ENCODE measurements at places on chromosomes 16 and 17. TPM values are rescaled to one million over a fixed set of nuclear protein-coding genes. Genes with fewer than 3 reads are reported as not detected.

- H3K4me3 ChIP-seq, result no peak overlapping the region
- H3K27me3 ChIP-seq, result no peaks in the 10 kb centered on the region
- no peak for DNase-seq
Measured at GRCh38 chr16:10852948-10853347, 24.1 kb upstream of the CIITA start.

DNA sequence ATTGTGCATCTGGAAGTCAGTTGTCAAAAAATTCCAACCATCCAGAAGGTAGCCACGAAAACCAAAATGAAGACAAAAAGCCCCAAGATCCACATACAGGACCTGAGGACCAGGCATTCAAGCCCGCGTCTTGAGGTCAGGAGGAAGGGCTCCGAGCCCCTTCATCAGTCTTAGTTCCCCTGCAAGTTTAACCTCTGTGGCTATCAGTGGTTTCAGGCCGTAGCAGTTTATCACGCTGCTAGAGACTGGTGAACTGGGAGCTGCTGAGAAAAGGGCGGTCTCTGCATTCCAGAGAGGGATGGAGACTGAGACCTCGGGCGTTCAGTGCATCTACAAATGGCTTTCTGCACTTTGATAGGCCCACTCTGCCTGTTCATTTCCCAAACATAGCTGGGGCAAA is 70.6 kb downstream of the IRF8 start:
- H3K4me3 ChIP-seq, result no peak overlapping the region
- H3K27ac ChIP-seq, result no peak overlapping the region
- H3K27me3 ChIP-seq, result no peaks in the 10 kb centered on the region
- no peak for DNase-seq
- H3K4me1 ChIP-seq, result no peaks in the 10 kb centered on the region

- DNase-seq, result no peak
- peaks cover 51% of the 10 kb centered on the region for H3K4me1 ChIP-seq
- no peaks in the 10 kb centered on the region for H3K27me3 ChIP-seq
- no peaks in the 10 kb centered on the region for H3K36me3 ChIP-seq
- no peak overlapping the region for H3K27ac ChIP-seq
Measured at GRCh38 chr17:80667462-80668277, 123.0 kb downstream of the RPTOR start.

- H3K36me3 ChIP-seq, result no peaks in the 10 kb centered on the region
- H3K4me1 ChIP-seq, result no peaks in the 10 kb centered on the region
- DNase-seq, result no peak
- H3K27ac ChIP-seq, result no peak overlapping the region
Measured at GRCh38 chr17:13922885-13923284, 146.4 kb upstream of the COX10 start.

DNA sequence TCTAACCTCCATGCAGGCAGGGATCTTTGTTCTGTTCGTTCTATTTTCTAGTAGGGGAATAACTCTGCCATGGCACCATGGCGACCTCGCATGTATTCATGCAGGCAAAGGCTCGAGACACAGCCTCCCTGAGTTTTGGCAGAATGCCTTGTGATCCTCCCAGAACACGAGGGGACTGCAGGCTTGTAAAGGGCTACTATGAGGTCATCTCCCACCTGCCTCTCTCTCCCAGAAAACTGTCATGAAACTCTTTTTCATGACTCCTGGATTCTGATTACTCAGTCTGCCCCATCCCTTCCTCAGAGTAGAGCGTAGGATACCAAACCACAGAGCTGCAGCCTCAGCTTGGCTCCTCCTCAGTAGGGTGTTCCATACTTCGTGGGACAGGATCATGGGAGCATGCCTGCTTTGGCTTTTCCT is 64.3 kb downstream of the IGF2BP1 start:
- peaks cover 2% of the 10 kb centered on the region for H3K27me3 ChIP-seq
- no peak overlapping the region for H3K27ac ChIP-seq
- H3K36me3 ChIP-seq, result no peaks in the 10 kb centered on the region
- no peak overlapping the region for H3K4me3 ChIP-seq
- DNase-seq, result no peak
- no peaks in the 10 kb centered on the region for H3K4me1 ChIP-seq

DNA sequence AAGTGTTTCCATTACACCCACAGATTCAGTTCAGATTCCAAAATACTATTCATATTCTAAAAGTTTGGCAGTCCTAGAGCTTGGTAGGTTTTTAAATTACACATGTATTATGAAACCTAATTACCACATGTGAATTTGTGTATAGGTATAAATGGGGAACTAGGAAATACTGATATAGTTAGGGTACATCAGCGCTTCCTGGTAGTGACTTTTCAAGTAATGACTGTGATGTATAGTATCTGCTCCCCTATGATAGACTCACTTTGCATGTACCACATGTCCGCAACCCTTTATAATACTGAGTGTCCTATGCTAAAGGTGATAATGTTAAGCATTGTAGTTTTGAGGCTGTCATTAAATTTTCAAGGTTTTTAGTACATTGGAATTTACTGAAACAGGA is 22.9 kb downstream of the CDK12 start:
- H3K4me3 ChIP-seq, result no peak overlapping the region
- no peaks in the 10 kb centered on the region for H3K27me3 ChIP-seq
- no peak overlapping the region for H3K27ac ChIP-seq
- DNase-seq, result no peak

- DNase-seq, result no peak
- H3K4me1 ChIP-seq, result peaks cover 16% of the 10 kb centered on the region
- no peak overlapping the region for H3K4me3 ChIP-seq
- peak overlapping the region; percentile 78 for H3K27ac ChIP-seq
Measured at GRCh38 chr17:78263063-78263735, 31.8 kb downstream of the TMEM235 start.

GRCh38 chr16:59090541-59090940 is 356.4 kb upstream of the GOT2 start:
- H3K27me3 ChIP-seq, result no peaks in the 10 kb centered on the region
- no peak for DNase-seq
- H3K4me3 ChIP-seq, result no peak overlapping the region
- no peak overlapping the region for H3K27ac ChIP-seq

DNA sequence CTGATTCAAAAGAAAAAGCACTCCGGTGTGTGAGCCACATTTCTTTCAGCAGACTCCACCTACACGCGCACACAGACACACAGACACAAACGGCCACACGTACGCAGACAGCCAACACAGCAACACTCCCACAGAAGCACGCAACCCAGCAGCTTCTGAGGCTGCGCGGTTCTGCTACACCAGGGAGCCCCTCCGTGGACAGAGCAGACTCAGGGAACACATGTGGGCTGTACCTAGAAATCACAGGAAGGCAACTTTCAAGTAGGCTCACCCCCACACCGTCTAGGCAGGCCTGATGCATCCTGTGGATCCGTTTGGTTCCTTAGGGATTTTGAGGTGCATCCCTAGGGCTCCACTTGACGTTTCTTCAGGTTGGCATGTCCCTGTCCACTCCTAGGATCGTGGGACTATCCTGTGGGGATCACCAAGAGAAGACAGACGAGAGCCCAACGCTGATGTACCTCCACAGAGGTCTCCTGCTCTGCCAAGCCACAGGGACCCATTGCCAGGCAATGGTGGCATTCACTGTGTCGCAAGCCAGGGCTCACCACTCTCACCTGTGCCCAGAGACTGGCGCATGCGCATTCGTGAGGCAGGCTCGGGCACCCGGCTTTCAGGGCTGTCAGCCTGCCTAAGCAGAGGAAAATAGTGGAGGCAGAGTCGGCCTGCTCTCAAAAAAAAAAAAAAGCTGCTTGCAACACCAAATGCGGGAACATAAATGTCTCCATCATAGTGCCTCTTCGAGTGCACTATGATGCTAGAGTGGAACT is 2333.3 kb downstream of the TP53TG3F start:
- no peaks in the 10 kb centered on the region for H3K27me3 ChIP-seq
- no peak for DNase-seq
- no peak overlapping the region for H3K27ac ChIP-seq
- H3K36me3 ChIP-seq, result no peaks in the 10 kb centered on the region

GRCh38 chr17:46732754-46733398 is 85.6 kb downstream of the WNT3 start:
- no peaks in the 10 kb centered on the region for H3K4me1 ChIP-seq
- H3K36me3 ChIP-seq, result no peaks in the 10 kb centered on the region
- no peaks in the 10 kb centered on the region for H3K27me3 ChIP-seq
- DNase-seq, result no peak
- no peak overlapping the region for H3K4me3 ChIP-seq

DNA sequence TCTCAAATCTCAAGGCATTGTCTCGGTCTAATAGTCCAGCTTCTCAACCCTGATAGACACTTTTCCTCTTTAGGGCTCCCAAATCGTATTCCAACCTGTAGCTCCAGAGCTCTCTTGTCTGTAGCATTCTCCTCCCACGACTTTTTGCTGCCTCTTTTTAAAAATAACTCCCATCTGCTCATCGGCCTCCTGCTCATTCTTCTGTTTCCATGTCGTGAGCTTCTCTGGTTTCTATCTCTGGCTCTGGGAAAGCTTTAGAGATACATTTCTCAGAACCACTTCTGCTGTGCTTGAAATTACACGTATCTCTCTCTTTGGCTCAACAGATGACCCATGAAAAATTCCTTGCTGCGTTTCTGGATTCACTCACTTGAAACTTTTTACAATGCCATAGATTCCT is 609.6 kb upstream of the C16orf82 start:
- H3K27me3 ChIP-seq, result no peaks in the 10 kb centered on the region
- no peak for DNase-seq
- no peaks in the 10 kb centered on the region for H3K36me3 ChIP-seq
- H3K27ac ChIP-seq, result no peak overlapping the region
- H3K4me3 ChIP-seq, result no peak overlapping the region
- no peaks in the 10 kb centered on the region for H3K4me1 ChIP-seq

GRCh38 chr16:10120953-10121352 is 61.3 kb downstream of the GRIN2A start:
- no peak for DNase-seq
- no peak overlapping the region for H3K4me3 ChIP-seq
- H3K27me3 ChIP-seq, result no peaks in the 10 kb centered on the region
- H3K27ac ChIP-seq, result no peak overlapping the region

- H3K4me3 ChIP-seq, result no peak overlapping the region
- no peak for DNase-seq
- no peak overlapping the region for H3K27ac ChIP-seq
- no peaks in the 10 kb centered on the region for H3K27me3 ChIP-seq
- no peaks in the 10 kb centered on the region for H3K4me1 ChIP-seq
Measured at GRCh38 chr16:81973737-81974136, 37.5 kb downstream of the SDR42E1 start.

DNA sequence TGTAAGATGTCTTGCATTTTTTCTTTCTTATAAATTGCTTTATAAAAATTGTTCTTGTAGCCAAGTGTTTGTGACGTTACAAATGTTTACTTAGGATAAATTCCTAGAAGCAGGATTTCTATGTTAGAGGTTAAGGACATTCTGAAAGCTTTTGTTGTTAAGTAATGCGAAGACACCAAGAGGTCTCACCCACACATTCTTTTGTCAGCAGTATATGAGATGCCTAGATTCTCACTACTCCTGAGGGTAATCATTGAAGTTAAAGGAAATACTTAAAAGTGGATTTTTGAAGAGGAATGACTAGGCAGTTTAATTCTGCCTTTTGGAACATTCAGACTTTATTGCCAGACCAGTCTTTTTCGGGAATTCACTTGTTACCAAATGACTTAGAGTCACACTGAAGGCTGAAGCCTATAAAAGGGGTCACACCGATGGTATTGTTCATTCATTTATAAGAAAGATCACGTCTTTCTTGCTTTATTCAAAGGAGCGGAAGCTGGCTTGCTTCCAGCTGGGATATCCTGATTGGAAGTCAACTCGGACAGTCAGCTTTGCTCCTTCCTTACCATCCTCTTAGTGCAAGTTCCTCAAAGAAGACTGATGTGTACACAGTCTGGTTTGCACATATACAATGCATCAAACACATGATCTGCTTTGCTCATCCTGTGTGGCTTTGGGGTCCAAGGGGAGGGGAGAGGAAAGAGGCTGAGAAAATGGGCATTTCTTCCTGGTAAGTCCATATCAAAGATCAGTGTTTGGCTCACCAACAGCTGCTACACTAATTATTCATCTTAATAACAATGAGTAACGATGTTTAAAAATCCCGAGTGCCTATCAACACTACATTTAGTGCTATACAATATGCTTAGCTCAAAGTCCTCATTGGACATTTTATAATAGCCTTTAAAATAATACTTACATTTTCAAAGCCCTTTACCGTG is 160.0 kb downstream of the MAP2K6 start:
- peaks cover under 1% of the 10 kb centered on the region for H3K27me3 ChIP-seq
- H3K4me3 ChIP-seq, result no peak overlapping the region
- H3K27ac ChIP-seq, result no peak overlapping the region
- no peaks in the 10 kb centered on the region for H3K36me3 ChIP-seq
- H3K4me1 ChIP-seq, result no peaks in the 10 kb centered on the region
- no peak for DNase-seq

GRCh38 chr17:60671482-60671881 is 6.2 kb upstream of the BCAS3 start:
- no peaks in the 10 kb centered on the region for H3K27me3 ChIP-seq
- no peak overlapping the region for H3K27ac ChIP-seq
- peaks cover under 1% of the 10 kb centered on the region for H3K4me1 ChIP-seq
- H3K36me3 ChIP-seq, result no peaks in the 10 kb centered on the region
- DNase-seq, result no peak

GRCh38 chr17:62045517-62045916 is 19.6 kb downstream of the MED13 start:
- no peaks in the 10 kb centered on the region for H3K27me3 ChIP-seq
- H3K27ac ChIP-seq, result no peak overlapping the region
- H3K4me3 ChIP-seq, result no peak overlapping the region
- DNase-seq, result no peak
- H3K4me1 ChIP-seq, result peaks cover 16% of the 10 kb centered on the region

GRCh38 chr16:58109330-58109729 is 19.9 kb downstream of the CFAP20 start:
- H3K4me3 ChIP-seq, result no peak overlapping the region
- H3K27me3 ChIP-seq, result no peaks in the 10 kb centered on the region
- DNase-seq, result no peak
- no peak overlapping the region for H3K27ac ChIP-seq
- H3K4me1 ChIP-seq, result no peaks in the 10 kb centered on the region

- peaks cover 4% of the 10 kb centered on the region for H3K4me1 ChIP-seq
- no peaks in the 10 kb centered on the region for H3K36me3 ChIP-seq
- no peak overlapping the region for H3K27ac ChIP-seq
- H3K27me3 ChIP-seq, result no peaks in the 10 kb centered on the region
- H3K4me3 ChIP-seq, result no peak overlapping the region
- DNase-seq, result no peak
Measured at GRCh38 chr17:62981933-62982332, 15.9 kb downstream of the TANC2 start.

DNA sequence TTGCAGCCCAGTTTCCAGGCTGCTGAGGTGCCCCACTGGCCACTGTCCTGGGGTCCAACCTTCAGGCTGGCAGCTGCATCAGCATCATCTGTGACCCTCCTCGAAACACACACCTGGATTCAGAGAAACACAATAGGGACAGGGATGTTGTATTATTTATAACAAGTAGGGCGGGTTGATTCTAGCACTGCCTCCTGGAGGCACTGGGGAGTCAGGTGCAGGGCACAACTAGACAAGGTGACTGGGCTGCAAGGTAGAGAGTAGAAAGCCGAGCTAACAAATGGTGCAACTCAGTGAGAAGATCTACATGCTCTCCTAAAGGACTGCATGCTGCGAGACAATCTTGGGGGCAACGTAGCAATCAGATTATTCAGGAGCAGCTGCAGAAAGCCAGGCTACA is 317.3 kb downstream of the SLC39A11 start:
- H3K4me1 ChIP-seq, result no peaks in the 10 kb centered on the region
- H3K36me3 ChIP-seq, result peaks cover 4% of the 10 kb centered on the region
- H3K4me3 ChIP-seq, result no peak overlapping the region
- no peaks in the 10 kb centered on the region for H3K27me3 ChIP-seq
- no peak for DNase-seq

GRCh38 chr17:77572851-77573250 is 385.7 kb upstream of the TNRC6C start:
- H3K27ac ChIP-seq, result no peak overlapping the region
- no peaks in the 10 kb centered on the region for H3K36me3 ChIP-seq
- no peak for DNase-seq

The SMIM22 gene
- not detected for total RNA-seq

The DPEP1 gene
- total RNA-seq, result not detected

The YPEL2 gene
- 58.5 TPM for total RNA-seq

All from T-cell (primary cell).